ENCODE measurements at places on chromosomes 3 and 15.

DNA sequence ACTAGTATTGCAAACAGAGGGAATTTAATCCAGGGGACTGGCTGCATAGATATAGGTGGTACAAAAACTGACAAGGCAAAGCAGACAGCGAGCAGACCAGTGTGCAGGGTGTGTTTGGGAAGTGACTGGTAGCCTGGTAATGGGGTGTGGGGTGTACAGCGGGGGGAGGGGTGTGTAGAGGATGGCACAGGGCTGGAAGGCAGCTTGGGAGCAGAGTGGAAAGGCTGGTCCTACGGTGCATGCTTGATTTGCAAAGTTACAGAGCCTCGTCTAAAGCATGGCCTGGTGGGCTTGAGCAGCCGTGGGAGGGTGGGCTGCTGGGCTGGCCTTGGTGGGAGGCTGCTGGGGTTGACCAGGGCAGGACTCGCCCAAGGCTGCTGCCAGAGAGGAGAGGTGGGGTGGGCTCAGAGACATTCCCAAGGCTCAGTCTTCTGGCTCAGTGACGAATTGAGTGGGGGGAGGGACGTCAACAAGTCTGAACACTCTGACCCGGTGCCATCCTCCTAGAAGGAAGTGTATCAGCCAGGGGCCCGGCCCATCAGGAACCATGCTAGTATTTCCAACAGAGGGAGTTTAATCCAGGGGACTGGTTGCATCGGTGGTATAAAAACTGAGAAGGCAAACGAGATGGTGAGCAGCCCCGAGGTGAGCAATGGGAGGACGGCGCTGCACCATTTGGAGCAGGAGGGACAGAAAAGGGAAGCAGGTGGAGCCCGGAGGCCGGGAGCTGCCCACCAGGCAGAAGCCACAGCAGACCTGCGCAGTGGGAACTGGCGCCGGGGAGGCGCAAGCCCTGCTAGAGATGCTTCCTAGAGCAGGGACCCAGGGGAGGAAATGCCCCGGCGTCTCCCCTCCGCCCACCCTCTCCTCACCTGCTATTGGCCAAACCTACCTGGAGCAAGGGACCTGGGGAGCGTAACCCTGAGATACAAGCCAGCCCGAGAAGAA is 29.2 kb downstream of the CPN2 start:
- no peak for DNase-seq

- DNase-seq, result no peak
Observed at GRCh38 chr3:128500556-128500955, 7.6 kb upstream of the GATA2 start.

DNA sequence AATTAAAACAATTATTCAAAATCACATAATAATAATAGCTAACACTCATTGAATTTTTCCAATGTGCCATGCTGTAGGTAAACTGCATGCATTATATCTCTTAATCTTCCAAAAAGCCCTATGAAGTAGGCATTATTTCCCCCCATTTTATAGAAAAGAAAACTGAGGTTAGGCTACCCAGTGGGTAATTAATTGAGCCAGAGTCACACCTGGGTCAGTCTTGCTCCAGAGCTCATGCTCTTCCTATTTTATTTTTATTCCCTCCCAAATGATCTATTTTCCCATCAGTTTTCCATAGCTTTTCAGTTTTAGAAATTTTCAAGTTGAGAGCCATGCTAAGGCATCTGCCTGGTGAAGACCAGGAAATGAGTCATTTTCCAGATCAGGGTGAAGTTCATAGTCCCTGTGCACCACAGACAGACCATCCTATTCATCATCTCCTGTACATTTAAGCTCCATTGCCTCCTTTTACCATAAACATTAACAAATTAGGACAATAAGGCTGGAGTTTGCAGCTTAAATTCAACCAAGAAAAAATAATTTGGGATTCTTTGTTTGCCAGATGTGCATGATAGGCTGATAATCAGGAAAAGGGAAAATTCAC is 417.3 kb downstream of the OTOL1 start:
- no peak for DNase-seq

GRCh38 chr15:92576597-92577200 is 78.9 kb downstream of the FAM174B start:
- DNase-seq, result no peak

DNA sequence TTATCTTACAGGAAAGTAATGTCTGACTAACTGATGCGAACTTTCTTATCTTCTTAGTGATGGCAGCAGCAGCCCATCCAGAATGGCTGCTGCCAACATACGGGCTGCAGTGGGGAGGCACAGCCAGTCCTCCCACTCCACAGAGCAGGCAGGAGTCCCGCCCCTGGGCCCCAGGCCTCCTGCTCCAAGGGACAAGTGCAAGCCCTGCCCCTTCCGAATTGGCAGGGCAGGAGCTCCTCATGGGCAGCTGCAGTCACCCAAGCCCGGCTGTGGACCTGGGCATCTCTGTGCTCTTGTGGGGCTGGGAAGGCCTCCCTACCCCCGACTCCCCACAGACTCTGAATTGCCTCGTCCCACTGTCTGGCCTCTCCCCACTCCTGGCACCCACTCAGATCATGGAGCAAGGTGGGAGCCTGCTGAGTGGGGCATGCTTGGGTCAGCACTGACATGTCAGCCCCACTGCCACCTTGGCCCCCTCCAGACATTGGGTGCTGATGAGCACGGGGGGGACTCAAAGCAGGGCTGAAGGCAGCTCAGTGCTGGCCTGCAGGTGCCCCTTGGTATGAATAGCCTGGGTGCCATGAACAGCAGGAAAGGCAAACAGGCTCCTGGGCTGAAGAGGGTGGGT is 618.9 kb upstream of the KCNMB2 start:
- no peak for DNase-seq

- DNase-seq, result no peak
Observed at GRCh38 chr15:66433726-66434125, 47.0 kb downstream of the MAP2K1 start.

GRCh38 chr3:37603722-37604121 is 258.0 kb upstream of the CTDSPL start:
- DNase-seq, result no peak

GRCh38 chr3:152404976-152405375 is 136.2 kb downstream of the MBNL1 start:
- no peak for DNase-seq
